ENCODE measurements at places on chromosomes 1 and 21. TPM values are rescaled to one million over a fixed set of nuclear protein-coding genes. Genes with fewer than 3 reads are reported as not detected.

SUSD4 gene
- total RNA-seq, result 0.60 TPM

JAM2 gene
- not detected for total RNA-seq

NIT1 gene
- total RNA-seq, result 32.2 TPM

TCHHL1 gene
- not detected for total RNA-seq

LDLRAD1 gene
- total RNA-seq, result not detected

Data from A549 treated with CORT108297 at 1 μM for 4 hours (cell line).